ENCODE measurements at places on chromosomes 3 and 15. TPM values are rescaled to one million over a fixed set of nuclear protein-coding genes. Genes with fewer than 3 reads are reported as not detected.

DNA sequence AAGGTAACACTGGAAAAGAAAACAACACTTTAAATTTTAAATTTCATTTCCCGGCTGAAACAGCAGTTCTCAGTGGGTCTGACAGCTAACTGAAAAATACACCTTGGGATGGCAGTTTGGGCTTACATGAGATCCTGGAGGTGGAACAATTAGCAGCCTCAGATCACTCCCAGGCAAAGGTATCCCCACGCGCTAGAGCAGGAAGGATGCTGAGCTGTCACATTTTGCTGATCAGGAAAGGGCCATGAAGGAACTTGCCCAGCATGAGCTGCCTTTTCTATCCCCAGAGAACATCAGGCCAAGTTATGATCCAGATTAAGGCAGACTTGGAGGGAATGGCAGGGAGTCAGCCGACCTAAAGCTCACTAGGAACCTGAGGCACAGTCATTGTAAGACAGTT is 204.8 kb upstream of the SLC2A2 start:
- H3K36me3 ChIP-seq, result peaks cover 32% of the 10 kb centered on the region
- no peak overlapping the region for H3K4me3 ChIP-seq
- no peaks in the 10 kb centered on the region for H3K27me3 ChIP-seq
- DNase-seq, result no peak
- H3K27ac ChIP-seq, result no peak overlapping the region

Gene PPP1R14D
- total RNA-seq, result not detected

- H3K4me3 ChIP-seq, result no peak overlapping the region
- H3K36me3 ChIP-seq, result peaks cover 78% of the 10 kb centered on the region
- peak overlapping the region; percentile 47 for H3K27ac ChIP-seq
- no peak for DNase-seq
These were observed 31.6 kb downstream of the CBLB start for GRCh38 chr3:105837143-105837740.

DNA sequence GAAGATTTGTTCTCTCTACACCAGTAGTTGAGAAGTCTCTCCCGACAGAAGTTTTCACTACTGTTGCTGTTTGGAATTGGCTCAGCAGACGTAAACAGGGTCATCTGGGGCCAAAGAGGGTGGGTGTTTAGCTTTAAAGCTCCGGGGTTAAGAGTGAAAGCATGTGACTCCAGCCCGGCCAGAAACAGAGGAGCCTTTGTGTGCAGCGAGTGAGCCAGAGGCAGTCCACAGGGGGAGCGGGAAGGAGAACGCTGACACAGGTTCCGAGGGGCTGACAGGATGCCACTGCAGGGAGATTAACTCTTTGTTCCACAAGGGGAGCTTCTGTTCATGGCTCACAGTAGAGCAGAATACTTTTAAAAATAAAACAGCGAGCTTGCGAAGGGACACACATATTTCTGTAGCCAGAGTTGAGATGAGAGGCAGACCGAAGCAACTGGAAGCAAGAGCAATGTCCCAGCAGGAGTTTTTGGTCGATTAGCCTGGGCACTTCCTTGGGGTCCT is 26.9 kb downstream of the BMF start:
- H3K27ac ChIP-seq, result peak overlapping the region; percentile 37
- peaks cover 51% of the 10 kb centered on the region for H3K27me3 ChIP-seq
- H3K4me1 ChIP-seq, result peaks cover 32% of the 10 kb centered on the region

Gene PCNP
- 181 TPM for total RNA-seq

- no peaks in the 10 kb centered on the region for H3K27me3 ChIP-seq
- H3K36me3 ChIP-seq, result peaks cover 49% of the 10 kb centered on the region
- peak overlapping the region; percentile 66 for H3K4me3 ChIP-seq
- peak overlapping the region; percentile 2 for H3K27ac ChIP-seq
- DNase-seq, result no peak
These were observed 3.9 kb downstream of the EPM2AIP1 start for GRCh38 chr3:36989005-36989404.

DNA sequence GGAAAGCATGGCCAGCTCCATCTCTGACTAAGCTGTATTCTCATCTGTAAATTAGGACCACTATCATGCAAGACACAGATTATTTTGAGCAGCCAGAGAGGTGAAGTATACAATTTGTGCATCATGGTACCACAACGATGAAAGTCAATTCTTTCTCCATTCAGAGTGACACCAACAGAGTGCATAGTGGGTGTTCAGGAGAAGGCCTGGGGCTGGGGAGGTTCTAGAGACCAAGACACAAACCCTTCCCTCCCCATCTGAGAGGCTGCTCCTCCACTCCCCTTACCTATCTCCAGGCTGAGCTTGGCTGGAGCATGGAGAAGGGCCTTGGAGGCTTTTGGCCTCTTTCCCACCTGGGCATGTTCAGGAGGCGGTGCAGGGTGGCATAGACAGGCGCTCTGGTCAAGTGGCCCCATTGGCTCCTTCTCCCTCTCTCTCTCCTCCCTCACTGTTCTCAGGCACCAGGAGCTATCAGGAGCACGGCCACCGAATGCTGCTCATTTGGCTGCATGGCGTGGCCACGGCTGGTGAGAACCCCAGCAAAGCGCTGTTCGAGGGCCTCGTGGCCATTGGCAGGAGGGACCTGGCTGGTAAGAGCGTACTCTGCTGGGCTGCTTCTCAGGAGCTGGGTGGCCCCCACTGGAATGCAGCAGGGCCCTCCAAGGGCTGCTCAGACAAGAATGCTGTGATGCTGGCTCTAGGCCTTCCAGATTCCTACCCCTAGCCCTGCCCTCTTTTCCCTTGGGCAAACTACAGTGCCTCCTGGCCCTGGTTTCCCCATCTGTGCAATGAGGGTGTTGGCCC is 37.9 kb downstream of the ANKDD1A start:
- H3K27ac ChIP-seq, result no peak overlapping the region
- no peaks in the 10 kb centered on the region for H3K27me3 ChIP-seq
- DNase-seq, result no peak
- H3K36me3 ChIP-seq, result peaks cover 4% of the 10 kb centered on the region
- H3K4me3 ChIP-seq, result no peak overlapping the region

- DNase-seq, result no peak
- no peaks in the 10 kb centered on the region for H3K36me3 ChIP-seq
- H3K4me3 ChIP-seq, result no peak overlapping the region
- no peak overlapping the region for H3K27ac ChIP-seq
These were observed 610.8 kb downstream of the NTRK3 start for GRCh38 chr15:87645723-87646122.

Gene HHLA2
- total RNA-seq, result 1.3 TPM

Gene NEO1
- total RNA-seq, result 4.7 TPM

Gene ANKRD28
- total RNA-seq, result 31.2 TPM

DNA sequence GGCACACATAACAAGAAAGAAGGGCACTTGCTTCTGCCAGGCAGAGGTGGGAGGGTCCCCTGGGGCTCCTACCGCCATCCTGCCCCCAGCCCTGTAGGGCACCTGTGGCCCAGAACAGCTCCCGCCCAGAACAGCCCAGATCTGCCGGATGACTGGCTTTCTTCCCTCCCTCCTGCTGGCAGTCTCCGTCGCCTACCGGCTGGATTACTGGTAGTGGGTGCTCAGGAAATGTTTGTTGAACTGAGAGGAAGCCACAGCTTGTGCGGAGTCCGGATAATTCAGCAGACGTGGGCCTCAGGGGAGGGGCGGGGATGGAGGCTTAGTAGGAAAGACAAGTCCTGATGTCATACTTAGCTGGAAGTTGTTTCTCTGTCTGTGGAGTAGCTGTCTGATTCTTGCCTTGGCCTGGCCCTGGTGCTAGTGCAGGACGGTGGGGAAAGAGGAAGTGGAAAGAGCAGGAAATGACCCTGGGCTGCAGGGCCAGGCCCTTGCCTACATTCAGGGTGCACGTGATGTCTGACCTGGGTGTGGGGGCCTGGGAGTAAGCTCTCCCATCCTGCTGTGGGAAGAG is 6.7 kb downstream of the CCDC9B start:
- no peak for DNase-seq
- no peak overlapping the region for H3K27ac ChIP-seq
- no peaks in the 10 kb centered on the region for H3K36me3 ChIP-seq
- peaks cover 16% of the 10 kb centered on the region for H3K4me1 ChIP-seq
- H3K4me3 ChIP-seq, result no peak overlapping the region

- H3K4me1 ChIP-seq, result no peaks in the 10 kb centered on the region
- no peaks in the 10 kb centered on the region for H3K36me3 ChIP-seq
These were observed 153.2 kb downstream of the MEIS2 start for GRCh38 chr15:36947035-36947719.

All from activated naive CD8-positive, alpha-beta T cell treated with anti-CD3 and anti-CD28 coated beads for 36 hours (primary cell).